ENCODE measurements at places on chromosomes 1 and 21.

DNA sequence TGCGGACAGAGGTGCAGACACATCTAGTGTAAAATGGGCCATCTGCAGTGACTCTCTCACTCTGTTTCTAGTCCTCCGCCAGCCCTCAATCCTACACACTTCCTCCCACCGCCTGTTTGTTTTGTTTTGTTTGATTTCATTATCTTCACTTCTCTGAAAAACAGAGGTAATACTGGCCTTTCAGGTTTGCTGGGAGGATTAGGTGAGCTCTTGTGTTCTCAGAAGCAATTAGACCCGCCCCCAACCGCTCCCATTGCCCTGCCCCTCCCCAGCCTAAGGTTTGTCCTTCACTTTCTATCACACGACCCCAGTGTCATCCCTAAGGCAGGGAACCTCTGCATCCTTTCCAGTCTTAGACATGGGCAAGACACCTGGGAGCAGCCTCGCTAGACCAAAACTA is 43.2 kb upstream of the TACSTD2 start:
- DNase-seq: no peak

GRCh38 chr1:221511797-221512196 is 230.1 kb downstream of the DUSP10 start:
- DNase-seq: no peak

GRCh38 chr1:218459450-218459849 is 114.3 kb downstream of the TGFB2 start:
- no peak for DNase-seq

GRCh38 chr21:41861255-41861654 is 17.9 kb downstream of the PRDM15 start:
- no peak for DNase-seq

- no peak for DNase-seq
These were observed 60.5 kb downstream of the SLC66A1 start for GRCh38 chr1:19372602-19373001.
